Stimulated activated CD8-positive, alpha-beta memory T cell treated with anti-CD3 and anti-CD28 coated beads, Interleukin-12 subunit alpha, Interleukin-12 subunit beta, amount 100 ng/mL, for 4 hours (primary cell): ENCODE measurements at places on chromosomes 7 and 10.

DNA sequence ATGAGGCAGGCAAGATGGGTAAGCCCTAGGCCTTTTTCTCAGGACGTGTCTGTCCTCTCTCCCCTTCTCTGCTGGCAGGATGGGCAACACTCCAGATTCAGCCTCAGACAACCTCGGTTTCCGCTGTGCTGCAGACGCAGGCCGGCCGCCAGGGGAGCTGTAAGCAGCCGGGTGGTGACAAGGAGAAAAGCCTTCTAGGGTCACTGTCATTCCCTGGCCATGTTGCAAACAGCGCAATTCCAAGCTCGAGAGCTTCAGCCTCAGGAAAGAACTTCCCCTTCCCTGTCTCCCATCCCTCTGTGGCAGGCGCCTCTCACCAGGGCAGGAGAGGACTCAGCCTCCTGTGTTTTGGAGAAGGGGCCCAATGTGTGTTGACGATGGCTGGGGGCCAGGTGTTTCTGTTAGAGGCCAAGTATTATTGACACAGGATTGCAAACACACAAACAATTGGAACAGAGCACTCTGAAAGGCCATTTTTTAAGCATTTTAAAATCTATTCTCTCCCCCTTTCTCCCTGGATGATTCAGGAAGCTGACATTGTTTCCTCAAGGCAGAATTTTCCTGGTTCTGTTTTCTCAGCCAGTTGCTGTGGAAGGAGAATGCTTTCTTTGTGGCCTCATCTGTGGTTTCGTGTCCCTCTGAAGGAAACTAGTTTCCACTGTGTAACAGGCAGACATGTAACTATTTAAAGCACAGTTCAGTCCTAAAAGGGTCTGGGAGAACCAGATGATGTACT, 13.1 kb downstream of the PHKG1 start:
- no peak for DNase-seq

- DNase-seq = no peak
These were observed 101.6 kb downstream of the SORBS1 start for GRCh38 chr10:95459446-95460045.

DNA sequence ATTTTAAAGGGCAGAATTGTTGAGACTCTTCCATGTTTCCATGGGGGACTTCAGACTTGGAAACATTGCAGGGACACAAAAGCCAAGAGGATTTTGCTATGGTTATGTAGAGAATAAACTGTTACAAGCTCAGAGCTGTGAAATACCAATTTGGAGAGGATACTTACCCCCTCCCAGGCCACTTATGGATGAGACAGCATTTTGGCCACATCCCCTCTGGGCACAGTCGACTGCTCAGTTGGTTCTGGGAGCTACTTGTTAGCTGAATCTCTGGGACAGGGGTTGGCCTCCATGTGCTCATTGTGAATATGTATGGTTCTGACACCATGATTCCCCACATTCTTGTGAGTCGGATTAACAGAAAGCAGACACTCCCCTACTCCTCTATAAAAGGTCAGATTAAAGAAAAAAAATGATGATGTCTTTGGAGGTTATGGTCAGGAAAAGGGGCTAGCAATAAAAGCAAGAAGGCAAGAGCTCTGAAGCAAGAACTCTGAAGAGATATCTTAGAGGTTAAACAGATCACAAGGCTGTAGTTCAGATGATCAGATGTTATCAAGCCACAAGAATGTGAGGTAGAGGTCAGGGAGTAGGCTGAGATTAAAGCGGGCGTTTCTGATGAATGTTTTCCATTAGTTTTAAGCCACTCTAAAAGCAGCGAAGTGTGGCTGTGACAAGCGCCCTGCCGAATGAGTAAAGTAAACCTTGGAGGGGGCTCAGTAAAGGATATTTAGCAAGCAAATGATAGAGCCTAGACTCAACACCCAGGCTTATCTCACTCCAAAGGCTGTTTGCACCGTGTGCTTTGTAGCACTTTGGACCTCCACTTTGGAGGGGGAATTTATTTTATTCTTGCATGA, 17.2 kb downstream of the STAMBPL1 start:
- DNase-seq = no peak

DNA sequence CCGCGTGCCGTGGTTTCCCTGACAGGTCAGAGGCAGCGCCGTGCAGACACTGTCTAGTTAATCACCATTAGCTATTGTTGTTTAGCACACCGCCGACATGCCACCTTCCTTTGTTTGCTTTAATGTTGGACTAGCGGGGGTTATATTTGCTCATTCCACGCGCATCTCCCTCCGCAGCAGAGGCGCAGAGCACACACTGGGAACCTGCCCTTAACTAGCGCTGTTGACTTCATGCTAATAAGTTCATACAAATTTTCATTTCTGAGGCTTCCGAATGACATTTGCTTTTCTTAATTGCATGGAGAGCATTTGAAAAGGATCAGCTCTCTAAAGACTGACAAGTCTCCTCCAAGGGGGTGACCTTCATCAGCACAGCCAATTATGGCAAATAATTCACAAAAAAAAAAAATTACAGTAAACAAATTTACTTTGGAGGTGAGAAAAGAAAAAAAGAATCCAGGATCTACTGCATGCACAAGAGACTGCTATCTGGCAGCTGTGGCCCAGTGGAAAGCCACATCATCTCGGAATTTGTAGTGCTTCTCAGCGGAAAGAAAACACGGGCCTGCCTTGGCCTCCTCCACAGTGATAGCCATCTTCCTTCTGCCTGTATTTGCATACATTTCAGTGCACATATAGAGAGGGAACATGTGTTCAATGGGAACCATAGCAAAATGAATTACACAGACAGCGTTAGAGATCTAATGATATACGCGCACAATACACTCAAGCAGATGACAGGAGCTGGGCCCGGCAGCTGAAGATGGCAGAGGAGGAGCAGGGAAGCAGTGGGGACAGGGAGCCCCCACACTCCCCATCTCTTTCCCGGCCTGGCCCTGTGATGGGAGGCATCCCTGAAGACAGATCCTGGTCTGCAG, 94.2 kb downstream of the EBF3 start:
- DNase-seq = no peak

- no peak for DNase-seq
These were observed 101.5 kb downstream of the JCAD start for GRCh38 chr10:29957907-29958331.

GRCh38 chr7:1109581-1110310, 21.8 kb downstream of the GPER1 start:
- DNase-seq = no peak

DNA sequence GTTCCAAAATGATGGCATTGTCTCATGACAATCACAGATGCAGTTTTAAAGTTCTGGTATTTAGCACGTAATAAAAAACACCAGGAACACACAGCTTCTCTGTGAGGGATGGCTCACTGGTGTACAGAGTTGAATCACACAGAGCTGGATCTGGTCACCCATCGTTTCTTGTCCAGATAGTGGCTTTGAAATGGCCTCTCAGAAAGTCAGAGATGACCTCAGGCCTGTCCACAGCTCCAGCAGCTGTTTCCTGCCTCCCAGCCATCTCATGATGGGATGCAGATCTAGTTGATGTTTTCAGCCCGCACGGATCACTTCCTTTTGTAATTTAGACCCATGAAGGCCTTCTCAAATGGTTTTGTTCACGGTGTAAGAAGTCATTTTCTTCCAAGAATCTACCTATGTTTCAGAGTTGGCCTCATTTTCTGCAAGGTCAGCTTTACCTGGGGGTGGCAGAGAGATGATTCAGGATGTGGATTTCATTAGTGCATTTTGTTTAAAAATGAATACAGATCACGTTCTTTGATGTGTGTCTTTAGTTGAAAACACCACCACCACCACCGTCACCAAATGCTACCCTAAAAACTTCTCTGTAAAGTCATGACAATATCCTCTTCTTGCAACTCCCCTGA, 166.2 kb downstream of the SNX10 start:
- no peak for DNase-seq

GRCh38 chr10:47059606-47060311, 148.5 kb downstream of the PTPN20 start:
- no peak for DNase-seq

DNA sequence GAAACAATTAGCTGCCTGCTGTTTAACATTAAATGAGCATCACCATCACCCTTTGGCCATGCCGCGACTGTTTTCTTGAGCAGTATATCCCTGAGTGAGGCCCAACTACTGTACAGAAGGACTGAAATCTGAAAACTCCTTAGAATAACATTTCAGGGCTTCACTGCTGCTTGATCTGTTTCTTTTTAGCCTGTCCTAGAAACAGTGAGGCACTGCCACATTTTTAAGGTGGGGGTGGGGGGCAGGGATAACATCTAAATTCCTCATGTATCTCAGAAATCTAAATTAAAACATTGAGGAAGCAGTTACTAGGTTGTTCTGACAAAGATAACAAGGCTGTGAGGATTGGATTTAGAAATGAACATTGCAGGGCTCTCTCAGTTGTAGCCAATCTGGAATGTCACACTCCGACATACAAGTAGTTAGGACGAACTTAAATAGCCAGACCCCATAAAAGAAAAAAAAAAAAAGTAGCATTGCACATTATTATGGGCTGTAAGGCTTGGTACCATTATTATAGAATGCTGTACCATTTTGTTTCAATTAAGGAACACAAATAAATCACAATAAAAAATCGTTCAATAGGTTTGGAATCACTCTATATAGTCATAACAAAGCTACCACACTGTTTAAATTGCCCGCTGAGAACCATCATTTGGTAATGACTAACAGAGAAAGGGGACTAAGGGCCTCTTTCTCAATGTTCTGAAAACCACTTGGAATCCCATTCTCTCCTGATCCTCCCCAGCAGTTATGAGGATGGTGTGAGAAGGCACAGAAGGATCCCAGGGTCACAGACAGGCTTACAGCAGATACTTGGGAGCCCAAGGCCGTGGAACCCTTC, 256.1 kb downstream of the INHBA start:
- DNase-seq = no peak
